ENCODE measurements at places on chromosomes 5 and 9. TPM values are rescaled to one million over a fixed set of nuclear protein-coding genes. Genes with fewer than 3 reads are reported as not detected.

- H3K27me3 ChIP-seq: no peaks in the 10 kb centered on the region
- H3K4me3 ChIP-seq: no peak overlapping the region
- peaks cover 59% of the 10 kb centered on the region for H3K4me1 ChIP-seq
- H3K36me3 ChIP-seq: no peaks in the 10 kb centered on the region
- no peak for DNase-seq
Measured at GRCh38 chr5:112004867-112005622, 248.1 kb upstream of the NREP start.

- H3K27ac ChIP-seq: no peak overlapping the region
- no peaks in the 10 kb centered on the region for H3K27me3 ChIP-seq
- peaks cover 34% of the 10 kb centered on the region for H3K4me1 ChIP-seq
- H3K36me3 ChIP-seq: peaks cover 44% of the 10 kb centered on the region
Measured at GRCh38 chr9:72352911-72353388, 12.1 kb downstream of the ZFAND5 start.

- H3K4me1 ChIP-seq: peaks cover 7% of the 10 kb centered on the region
- peaks cover 4% of the 10 kb centered on the region for H3K36me3 ChIP-seq
- no peak overlapping the region for H3K27ac ChIP-seq
Measured at GRCh38 chr5:10275991-10276390, 25.9 kb downstream of the CCT5 start.

DNA sequence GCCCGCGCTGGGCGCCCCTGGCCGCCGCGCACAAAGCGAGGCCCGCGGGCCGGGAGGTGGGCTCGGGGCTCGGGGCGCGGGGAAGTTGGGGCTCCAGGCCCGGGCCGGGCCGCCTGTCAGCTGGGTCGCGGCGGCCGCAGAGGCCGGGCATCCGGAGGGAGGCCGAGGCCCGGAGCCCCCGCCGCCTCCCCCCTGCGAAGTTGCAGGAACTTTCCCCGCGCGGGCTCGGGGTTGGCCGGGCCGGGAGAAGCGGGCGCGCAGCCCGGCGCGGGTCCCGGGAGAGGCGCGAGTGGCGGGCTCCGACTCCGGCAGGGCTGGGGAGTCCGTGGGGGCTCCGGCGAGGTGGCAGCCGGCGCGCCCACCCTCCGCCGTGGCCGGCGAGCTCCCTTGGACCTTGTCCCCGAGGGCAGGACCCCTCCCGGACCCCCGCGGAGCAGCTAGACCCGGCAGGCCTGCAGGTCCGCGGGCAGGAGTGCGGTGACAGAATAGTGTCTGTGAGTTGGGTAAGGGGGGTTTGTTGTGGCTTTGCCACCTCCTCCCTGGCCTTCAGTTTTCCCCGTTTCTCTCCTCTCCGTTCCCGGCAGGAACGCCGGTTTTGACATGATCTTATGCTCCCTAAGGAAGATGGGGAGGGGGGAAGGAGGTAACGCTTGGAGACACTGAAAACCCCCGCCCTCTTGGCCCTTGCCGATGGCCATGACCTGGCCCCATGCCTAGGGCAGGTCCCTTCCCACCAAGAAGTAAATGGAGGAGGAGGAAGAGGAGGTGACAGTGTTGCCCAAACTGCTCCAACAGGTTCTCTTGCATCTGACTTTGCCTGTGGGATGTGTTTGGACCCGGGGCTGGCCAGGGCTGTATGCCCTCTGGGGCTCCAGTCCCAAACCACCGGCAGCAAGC is 942 bp downstream of the PHF2 start:
- no peaks in the 10 kb centered on the region for H3K36me3 ChIP-seq
- H3K27ac ChIP-seq: peak overlapping the region; percentile 57
- peaks cover 57% of the 10 kb centered on the region for H3K4me1 ChIP-seq
- peak; percentile 90 for DNase-seq

The OR13C9 gene
- not detected for total RNA-seq

DNA sequence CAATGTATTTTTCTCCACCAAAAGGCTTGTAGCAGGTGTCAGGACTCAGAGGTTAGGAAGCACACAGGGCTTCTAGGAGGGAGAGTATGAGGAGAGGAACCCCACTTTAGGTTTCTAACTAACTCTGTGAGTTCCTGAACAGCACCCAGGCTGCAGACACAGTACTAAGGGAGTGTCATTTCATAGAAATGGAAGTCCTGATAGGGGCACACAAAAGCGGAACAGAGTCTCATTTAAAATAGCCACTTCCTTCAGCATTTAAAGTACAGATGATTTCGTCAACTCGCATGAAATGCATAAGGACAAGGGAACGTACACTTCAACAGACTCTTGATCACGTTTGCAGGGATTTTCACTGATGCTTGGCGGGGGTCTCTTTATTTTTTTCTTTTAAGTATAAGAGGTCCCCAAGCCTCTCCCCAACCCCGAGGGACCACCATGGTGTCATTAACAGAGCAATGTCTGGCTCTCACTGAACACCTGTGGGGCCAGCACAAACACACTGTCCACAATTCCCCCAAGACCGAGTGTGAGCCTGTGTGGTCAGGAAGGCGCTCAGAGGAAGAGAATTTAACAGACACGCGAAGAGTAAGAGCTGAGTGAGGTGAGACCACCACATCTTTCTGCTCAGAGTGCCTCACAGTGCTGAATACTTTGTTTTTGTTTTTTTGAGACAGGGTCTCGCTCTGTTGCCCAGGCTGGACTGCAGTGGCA is 82.3 kb downstream of the SECISBP2 start:
- no peak overlapping the region for H3K27ac ChIP-seq
- H3K4me3 ChIP-seq: no peak overlapping the region
- H3K27me3 ChIP-seq: peaks cover 2% of the 10 kb centered on the region
- DNase-seq: no peak
- peaks cover 2% of the 10 kb centered on the region for H3K36me3 ChIP-seq

GRCh38 chr5:2270467-2270866 is 387.7 kb upstream of the IRX4 start:
- no peak for DNase-seq
- no peaks in the 10 kb centered on the region for H3K4me1 ChIP-seq
- H3K36me3 ChIP-seq: no peaks in the 10 kb centered on the region
- H3K27me3 ChIP-seq: peaks cover 6% of the 10 kb centered on the region

GRCh38 chr5:131496400-131496713 is 138.7 kb downstream of the RAPGEF6 start:
- H3K27me3 ChIP-seq: no peaks in the 10 kb centered on the region
- peaks cover 20% of the 10 kb centered on the region for H3K4me1 ChIP-seq
- H3K36me3 ChIP-seq: peaks cover 10% of the 10 kb centered on the region
- no peak overlapping the region for H3K4me3 ChIP-seq

DNA sequence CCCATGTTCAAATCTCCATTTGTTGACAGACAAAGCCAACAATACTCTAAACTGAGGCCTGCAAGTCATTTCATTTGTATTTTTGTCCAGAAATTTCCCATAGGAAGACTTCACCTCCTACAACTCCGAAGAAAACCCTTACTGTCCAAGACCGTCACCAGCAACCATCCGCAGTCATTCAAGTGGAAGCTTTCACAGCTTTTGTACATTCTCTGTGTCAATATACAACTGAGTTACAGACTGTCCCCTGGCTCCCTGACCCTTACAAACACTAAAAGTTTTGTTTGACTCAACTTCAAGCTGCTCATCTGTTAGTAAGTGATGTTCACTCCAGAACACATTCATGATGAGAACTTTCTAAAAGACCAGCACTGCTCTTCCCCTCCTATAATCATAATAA is 210.1 kb downstream of the DEPDC1B start:
- H3K27ac ChIP-seq: peak overlapping the region; percentile 87
- H3K27me3 ChIP-seq: no peaks in the 10 kb centered on the region

- H3K4me1 ChIP-seq: peaks cover 7% of the 10 kb centered on the region
- DNase-seq: no peak
- H3K4me3 ChIP-seq: no peak overlapping the region
- no peak overlapping the region for H3K27ac ChIP-seq
- H3K27me3 ChIP-seq: no peaks in the 10 kb centered on the region
Measured at GRCh38 chr9:131442351-131442750, 48.5 kb downstream of the PRRC2B start.

The NEUROG1 gene
- total RNA-seq: not detected

The SLC46A2 gene
- total RNA-seq: not detected

GRCh38 chr9:81591791-81592190 is 97.6 kb downstream of the TLE1 start:
- no peaks in the 10 kb centered on the region for H3K27me3 ChIP-seq
- H3K4me1 ChIP-seq: peaks cover 50% of the 10 kb centered on the region
- DNase-seq: no peak
- H3K4me3 ChIP-seq: no peak overlapping the region
- peaks cover 15% of the 10 kb centered on the region for H3K36me3 ChIP-seq

The AK6 gene
- total RNA-seq: 32.5 TPM

DNA sequence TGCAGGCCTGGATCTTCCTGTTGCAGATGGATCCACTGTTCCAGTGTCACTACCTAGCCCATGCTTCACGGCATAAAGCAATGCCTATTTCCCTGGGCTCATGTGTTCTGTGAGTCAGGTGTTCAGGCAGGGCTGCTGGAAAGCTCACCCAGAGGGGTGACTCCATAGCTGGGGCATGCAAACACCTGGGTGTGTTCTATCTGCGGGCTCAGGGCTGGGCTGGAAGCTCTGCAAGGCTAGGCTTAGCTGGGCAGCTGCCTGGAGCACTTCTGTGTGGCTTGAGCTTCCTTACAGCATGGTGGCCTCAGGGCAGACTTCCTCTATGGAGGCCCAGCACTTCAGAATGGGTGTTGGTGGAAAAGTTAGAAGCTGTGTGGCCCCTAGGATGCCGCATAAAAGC is 139.9 kb downstream of the GADD45G start:
- no peak overlapping the region for H3K4me3 ChIP-seq
- peaks cover 2% of the 10 kb centered on the region for H3K27me3 ChIP-seq
- no peaks in the 10 kb centered on the region for H3K36me3 ChIP-seq
- H3K4me1 ChIP-seq: peaks cover 9% of the 10 kb centered on the region
- H3K27ac ChIP-seq: no peak overlapping the region
- no peak for DNase-seq

- H3K4me1 ChIP-seq: peaks cover 18% of the 10 kb centered on the region
- H3K36me3 ChIP-seq: no peaks in the 10 kb centered on the region
- no peak for DNase-seq
- H3K4me3 ChIP-seq: peak overlapping the region; percentile 10
- no peak overlapping the region for H3K27ac ChIP-seq
- H3K27me3 ChIP-seq: no peaks in the 10 kb centered on the region
Measured at GRCh38 chr9:83620841-83621636, 1.9 kb upstream of the IDNK start.

The MYOZ3 gene
- total RNA-seq: 3.3 TPM

- no peak for DNase-seq
- no peaks in the 10 kb centered on the region for H3K36me3 ChIP-seq
- H3K27me3 ChIP-seq: peaks cover 7% of the 10 kb centered on the region
Measured at GRCh38 chr5:171595401-171595800, 176.0 kb downstream of the FGF18 start.

DNA sequence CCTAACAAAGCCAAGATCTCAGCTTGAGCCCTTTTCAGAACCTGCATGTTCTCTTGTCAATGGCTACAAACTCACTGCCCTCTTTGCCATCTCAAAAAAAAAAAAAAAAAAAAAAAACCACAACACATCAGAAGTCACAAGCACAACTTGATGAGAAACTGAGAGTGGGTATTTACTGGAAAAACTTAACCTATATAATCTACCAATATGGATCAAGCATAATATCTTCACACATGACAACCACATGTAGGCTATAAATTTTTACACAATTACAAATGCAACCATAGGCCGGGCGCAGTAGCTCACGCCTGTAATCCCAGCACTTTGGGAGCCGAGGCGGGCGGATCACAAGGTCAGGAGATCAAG is 9.0 kb downstream of the MTMR12 start:
- no peak overlapping the region for H3K27ac ChIP-seq
- no peak for DNase-seq
- H3K36me3 ChIP-seq: no peaks in the 10 kb centered on the region
- peaks cover 11% of the 10 kb centered on the region for H3K4me1 ChIP-seq
- H3K4me3 ChIP-seq: no peak overlapping the region

The EGFLAM gene
- 0.12 TPM for total RNA-seq

DNA sequence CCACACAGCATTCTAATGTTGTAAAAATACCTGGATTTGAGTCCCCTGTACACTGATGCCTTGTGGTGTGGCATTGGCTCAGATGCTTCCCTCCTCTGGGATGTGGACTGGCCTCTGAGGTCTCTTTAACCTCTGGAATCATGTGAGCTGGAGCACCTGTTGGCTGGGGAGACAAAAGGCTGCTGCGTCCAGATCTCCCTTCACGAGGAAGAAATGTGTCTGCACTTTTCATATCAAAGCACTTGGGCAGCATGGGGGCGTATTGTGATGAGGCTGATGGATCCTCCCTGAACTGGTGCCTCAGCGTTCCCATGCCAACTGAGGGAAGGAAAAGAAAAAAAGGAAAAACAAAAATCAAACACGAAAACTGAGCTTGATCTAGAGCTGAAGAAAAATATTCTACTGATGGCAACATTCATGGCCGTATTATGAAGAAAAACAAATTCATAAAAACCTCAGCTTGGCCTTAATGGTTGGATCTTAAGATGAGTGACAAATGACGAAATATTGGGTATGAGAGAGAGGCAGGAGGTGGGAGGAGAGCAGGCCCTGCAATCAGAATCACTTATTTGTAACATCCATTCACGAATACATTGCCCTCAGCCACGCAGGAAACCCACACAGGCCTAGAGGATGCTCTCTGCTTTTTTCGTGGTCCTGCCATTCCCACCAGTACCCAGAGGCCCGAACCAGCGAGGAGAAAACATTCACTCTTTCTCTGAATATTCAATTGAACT is 26.2 kb downstream of the GRIA1 start:
- H3K27me3 ChIP-seq: no peaks in the 10 kb centered on the region
- no peaks in the 10 kb centered on the region for H3K36me3 ChIP-seq
- no peak overlapping the region for H3K4me3 ChIP-seq
- H3K27ac ChIP-seq: peak overlapping the region; percentile 6
- DNase-seq: no peak

- no peaks in the 10 kb centered on the region for H3K4me1 ChIP-seq
- no peaks in the 10 kb centered on the region for H3K36me3 ChIP-seq
- peaks cover 29% of the 10 kb centered on the region for H3K27me3 ChIP-seq
- no peak for DNase-seq
Measured at GRCh38 chr5:96373381-96373733, 59.7 kb downstream of the PCSK1 start.

DNA sequence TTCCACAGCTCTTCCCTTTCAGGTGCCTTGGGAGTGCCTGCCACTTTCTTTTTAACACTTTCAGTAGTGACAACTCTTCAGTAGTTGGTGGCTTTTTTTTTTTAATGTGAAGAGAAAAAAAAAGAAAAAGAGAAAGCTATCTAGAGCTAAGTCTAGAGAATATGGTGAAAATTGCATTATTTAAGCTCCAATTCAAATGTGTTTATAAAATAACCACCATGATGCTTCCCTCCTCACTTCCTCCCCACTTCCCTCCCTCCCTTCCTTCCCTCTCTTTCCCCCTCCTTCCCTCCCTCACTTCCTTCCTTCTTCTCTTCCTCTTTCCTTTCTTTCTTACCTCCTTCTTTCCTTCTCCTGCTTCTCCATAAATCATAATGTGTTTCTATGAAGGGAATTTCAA is 456.7 kb upstream of the ACTBL2 start:
- no peaks in the 10 kb centered on the region for H3K4me1 ChIP-seq
- DNase-seq: no peak
- H3K36me3 ChIP-seq: no peaks in the 10 kb centered on the region
- no peak overlapping the region for H3K4me3 ChIP-seq

GRCh38 chr5:78574131-78574673 is 74.4 kb downstream of the LHFPL2 start:
- H3K27me3 ChIP-seq: no peaks in the 10 kb centered on the region
- H3K27ac ChIP-seq: peak overlapping the region; percentile 91
- H3K4me3 ChIP-seq: no peak overlapping the region
- H3K4me1 ChIP-seq: peaks cover 81% of the 10 kb centered on the region

All from chondrocyte (in vitro differentiated cells).